Amniotic epithelial cell (primary cell): ENCODE measurements at places on chromosomes 4 and X.

DNA sequence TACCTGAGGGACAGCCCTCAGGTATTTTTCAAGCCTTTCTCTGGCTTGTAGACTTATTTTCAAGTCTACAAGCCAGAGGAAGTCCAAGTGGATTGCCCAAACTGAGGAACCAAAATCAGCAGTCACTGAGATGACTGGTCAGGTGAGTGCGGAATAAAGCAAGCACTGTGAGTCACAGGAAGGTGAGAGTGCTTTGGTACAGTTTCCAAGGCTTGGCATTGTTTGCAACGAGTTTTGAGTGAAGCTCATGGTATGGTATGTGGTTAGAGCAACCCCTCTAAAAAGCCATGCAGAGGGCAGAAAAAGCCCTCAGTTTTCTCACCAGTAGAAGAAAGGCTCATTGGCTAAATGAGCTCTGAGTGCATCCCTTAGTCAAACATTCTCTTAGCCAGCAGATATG is 112.8 kb upstream of the EOLA2 start:
- DNase-seq: no peak

- no peak for DNase-seq
Observed at GRCh38 chr4:125573368-125573767, 258.6 kb downstream of the FAT4 start.

- peak; percentile 41 for DNase-seq
Observed at GRCh38 chr4:105455998-105456397, 17.9 kb downstream of the PPA2 start.

DNA sequence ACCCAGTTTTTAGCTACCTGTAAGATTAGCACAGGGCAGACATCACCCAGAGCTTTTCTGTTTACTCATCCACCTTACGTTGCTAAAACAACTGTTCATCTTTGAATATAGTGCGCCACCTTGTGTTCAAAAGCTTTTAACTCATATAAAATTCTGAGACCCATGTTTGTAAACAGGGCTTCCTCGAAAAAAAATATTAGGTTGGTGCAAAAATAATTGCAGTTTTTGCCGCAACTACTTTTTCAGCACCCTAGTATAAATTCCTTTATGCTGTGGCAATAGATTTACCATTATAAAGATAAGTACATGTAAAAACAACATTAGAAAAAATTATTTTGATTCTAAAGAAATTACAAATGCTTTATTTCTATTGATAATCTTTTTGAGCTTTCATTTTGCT is 147.9 kb downstream of the LRBA start:
- DNase-seq: peak; percentile 84

DNA sequence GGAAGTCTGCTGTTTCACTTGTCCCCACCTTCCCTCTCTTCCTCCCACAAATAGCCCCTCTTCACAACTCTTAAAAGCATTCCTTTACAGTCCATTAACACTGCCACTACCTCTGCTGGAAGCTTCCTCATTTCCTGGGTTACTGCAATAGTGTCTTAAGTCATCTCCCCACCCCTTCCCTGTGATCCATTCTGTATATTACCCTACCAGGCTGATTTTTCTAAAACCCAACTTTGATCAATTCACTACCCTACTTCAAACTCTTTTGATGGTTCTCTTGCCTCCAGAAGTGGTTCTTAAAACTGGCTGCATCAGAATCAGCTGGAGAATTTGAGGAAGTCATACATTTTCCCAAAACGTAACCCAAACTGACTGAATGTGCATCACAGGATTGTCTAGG is 8.8 kb upstream of the XIAP start:
- no peak for DNase-seq

DNA sequence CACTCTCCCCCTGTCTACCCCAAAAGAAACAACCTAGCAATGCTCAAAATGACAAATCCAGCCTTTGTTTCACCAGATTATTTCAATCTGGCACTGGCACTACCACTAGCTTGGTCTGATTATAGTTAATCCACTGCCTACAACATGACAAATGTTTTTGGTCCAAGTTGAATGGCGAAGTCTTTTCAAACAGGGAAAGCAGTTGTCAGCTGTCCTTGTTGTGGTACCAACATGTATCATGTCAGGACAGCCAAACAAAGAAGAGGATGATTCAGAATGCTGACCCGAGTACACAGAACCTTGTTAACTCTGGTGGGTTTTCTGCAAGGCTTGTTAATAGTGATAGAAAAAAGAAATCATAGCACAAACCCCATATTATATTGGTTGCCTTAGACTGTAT is 160.8 kb upstream of the ANK2 start:
- no peak for DNase-seq

DNA sequence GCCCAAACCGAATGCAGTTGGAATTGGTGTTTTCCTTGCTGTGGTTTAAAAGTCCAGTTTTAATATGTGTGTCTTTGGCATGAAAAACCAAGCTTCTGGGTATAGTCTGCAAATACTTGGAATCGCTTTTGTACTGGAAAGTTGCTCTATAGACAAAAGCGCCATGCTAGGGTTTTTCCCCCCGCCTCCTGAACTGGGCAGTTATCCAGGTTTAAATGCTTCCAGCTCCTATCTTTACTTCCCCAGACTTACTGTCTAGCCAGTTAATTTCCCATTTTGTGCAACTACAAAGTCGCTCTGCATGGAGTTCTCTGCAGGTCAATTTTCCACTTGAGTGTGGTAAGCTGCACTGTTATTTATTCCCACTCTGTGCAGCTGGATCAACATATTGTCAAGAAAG is 2.7 kb downstream of the RASL11B start:
- peak; percentile 15 for DNase-seq

- DNase-seq: peak; percentile 0
Observed at GRCh38 chr4:90226734-90227133, 99.5 kb downstream of the CCSER1 start.

- DNase-seq: no peak
Observed at GRCh38 chrX:97452283-97452682, 568.6 kb downstream of the RPA4 start.

DNA sequence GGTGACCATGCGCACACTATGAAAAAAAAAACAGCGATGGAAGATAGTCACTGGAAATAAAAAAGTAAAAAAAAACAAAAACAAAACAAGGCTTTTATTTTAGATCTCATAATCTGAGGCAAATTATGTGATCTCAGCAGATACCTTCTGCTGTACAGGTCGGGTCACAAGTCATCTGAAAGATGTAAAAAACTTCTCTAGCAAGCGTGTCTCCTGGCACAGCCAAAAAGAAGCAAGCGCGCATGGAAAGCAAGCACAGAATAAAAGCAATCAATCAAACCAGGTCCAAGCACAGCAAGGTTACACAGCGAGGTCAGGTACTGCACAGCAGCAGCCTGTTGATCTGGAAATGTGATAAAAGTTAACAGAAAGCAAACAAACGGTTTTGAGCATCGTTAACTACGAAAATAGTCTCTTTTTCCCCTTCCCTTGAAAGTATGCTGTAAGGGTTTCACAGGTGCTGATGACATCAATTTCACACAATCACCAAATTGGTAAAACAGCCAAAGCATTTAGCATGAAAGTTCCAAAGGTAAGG is 79.3 kb upstream of the MTNR1A start:
- no peak for DNase-seq

- peak; percentile 19 for DNase-seq
Observed at GRCh38 chrX:17005712-17006368, 59.4 kb downstream of the REPS2 start.

DNA sequence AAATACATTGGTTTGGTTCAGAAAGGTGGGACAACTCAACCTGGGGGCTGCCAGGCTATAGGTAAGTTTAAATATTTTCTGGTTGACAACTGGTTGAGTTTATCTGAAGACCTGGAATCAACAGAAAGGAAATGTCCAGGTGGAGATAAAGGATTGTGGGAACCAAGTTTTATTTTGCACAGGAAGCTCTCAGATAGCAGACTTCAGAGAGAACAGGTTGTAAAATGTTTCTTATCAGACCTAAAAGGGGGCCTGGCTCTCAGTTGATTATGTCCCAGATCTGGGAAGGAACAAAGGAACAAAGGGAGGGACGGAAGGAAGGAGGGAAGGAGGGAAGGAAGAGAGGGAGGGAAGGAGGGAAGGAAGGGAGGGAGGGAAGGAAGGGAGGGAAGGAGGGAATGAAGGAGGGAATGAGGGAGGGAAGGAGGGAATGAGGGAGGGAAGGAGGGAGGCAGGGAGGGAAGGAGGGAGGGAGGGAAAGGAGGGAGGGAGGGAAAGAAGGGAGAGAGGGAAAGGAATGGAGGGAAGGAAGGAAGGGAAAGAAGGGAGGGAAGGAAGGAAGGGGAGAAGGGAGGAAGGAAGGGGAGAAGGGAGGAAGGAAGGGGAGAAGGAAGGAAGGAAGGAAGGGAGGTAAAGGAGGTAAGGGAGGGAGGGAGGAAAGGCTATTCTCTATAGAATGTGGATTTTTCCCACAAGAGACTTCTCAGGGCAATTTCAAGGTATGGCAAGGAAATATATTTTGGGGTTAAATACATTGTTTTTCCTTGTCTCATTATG is 186.7 kb downstream of the DHRSX start:
- DNase-seq: no peak

- no peak for DNase-seq
Observed at GRCh38 chrX:10507181-10507580, 113.2 kb downstream of the MID1 start.

DNA sequence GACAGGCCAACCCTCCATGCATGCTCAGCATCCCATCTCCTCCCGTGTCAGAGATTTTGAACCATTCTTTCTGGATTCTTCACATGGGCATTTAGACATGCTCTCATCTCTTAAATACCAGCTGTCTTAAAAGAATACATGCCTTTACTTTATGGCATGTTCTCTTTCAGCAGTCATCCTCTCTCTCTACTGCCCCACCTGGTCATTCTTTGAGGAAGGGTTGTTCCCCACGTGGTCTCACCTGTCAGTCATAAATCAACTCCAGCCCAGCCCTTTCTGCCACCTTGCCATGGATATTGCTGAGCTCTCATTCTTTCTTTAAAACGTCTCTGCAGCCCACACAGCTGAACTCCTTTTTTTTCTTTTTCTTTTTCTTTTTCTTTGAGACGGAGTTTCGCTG is 111.3 kb downstream of the ARHGAP10 start:
- peak; percentile 48 for DNase-seq

DNA sequence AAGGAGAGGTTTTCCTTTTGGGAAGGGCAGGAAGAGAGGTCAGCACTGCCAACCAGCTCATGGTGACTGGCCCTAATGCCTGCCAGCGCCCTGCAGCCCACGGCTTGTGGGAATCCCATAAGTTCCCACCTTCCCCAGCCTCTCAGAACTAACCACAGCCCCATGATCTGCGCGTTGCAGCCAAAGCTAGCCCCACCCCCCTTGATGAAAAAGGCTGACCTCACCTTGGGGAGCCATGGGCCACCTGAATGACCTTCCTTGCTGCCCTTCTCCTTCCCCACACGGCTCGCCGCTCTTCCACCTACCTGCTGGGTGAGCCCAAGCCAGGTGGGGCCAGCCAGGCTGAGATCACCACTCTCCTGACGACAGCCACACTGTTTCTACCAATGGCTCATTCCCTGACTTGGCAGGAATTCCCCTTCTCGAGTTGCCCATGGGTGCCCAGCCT is 3.9 kb upstream of the ELF4 start:
- no peak for DNase-seq

- peak; percentile 52 for DNase-seq
Observed at GRCh38 chrX:85922821-85923220, 124.5 kb downstream of the CHM start.

- DNase-seq: peak; percentile 11
Observed at GRCh38 chrX:119398587-119398973, 556 bp upstream of the SLC25A43 start.

DNA sequence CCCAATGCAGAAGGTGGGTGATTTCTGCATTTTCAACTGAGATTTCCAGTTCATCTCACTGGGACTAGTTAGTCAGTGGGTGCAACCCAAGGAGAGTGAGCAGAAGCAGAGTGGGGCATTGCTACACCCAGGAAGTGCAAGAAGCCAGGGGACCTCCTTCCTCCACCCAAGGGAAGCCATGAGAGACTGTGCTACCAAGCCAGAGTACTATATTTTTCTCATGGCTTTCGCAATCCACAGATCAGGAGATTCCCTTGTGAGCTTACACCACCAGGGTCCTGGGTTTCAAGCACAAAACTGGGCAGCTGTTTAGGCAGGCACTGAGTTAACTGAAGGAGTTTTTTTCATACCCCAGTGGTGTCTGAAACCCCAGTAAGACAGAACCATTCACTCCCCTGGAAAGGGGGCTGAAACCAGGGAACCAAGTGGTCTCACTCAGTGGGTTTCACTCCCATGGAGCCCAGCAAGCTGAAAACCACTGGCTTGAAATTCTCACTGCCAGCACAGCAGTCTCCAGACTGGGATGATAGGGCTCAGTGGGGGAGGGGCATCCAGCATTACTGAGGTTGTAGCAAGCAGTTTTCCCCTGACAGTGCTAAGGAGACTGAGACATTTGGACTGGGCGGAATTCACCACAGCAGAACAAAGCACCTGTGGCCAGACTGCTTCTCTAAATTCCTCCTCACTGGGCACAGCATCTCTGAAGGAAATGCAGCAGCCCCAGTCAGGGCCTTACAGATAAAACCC is 903.4 kb downstream of the TECRL start:
- DNase-seq: no peak

GRCh38 chr4:104248726-104249125 is 246.0 kb downstream of the CXXC4 start:
- DNase-seq: no peak

DNA sequence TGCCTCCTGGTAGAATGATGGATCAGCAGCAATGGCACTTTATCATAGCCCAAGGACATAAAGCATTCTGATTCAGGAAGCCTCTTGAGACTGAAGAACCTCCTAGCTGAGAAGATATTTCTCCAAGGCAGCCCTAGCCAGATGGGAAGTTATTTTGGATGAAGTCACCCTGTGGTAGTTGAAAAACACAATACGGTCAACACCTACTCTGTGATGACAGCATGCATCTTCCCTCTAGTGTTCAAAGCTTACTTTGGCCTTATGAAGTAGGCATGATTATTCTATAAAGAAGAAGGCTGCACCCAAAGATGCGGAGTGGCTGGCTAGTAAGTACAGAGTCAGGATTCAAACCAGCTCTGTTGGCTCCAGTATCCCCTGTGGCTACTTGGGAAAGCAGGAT is 47.9 kb downstream of the TLR10 start:
- no peak for DNase-seq

GRCh38 chrX:84335121-84335520 is 147.1 kb upstream of the RPS6KA6 start:
- no peak for DNase-seq

GRCh38 chrX:120365320-120365719 is 3.4 kb downstream of the ATP1B4 start:
- DNase-seq: peak; percentile 4

GRCh38 chr4:123017636-123018395 is 95.4 kb upstream of the NUDT6 start:
- peak; percentile 16 for DNase-seq

GRCh38 chrX:39333451-39333850 is 532.2 kb downstream of the MID1IP1 start:
- no peak for DNase-seq

DNA sequence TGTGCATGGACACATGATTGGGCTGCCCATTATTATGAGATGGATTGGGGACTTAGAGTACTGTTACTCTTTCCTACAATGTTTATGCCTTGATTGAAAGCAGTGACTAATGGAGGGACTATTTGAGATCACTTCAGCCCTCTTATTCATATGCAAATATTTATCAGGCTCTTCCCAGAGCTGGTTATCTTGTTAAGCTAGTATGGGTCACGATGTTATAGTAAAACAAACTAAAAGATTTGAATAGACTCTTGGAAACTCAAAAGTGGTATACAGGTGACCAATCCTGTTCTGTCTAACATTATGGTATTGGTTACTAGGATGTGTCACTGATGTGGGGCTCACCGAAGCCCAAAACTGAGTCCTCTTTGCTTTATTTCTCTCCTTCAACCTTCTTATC is 306.2 kb upstream of the CASK start:
- DNase-seq: no peak
